Activated naive CD4-positive, alpha-beta T cell treated with anti-CD3 and anti-CD28 coated beads, Interleukin-2, amount 10 ng/mL, durations not matched to agents 5 hours and 36 hours (primary cell): ENCODE measurements at places on chromosomes 3 and 15. TPM values are rescaled to one million over a fixed set of nuclear protein-coding genes. Genes with fewer than 3 reads are reported as not detected.

Gene NPAP1
- total RNA-seq = not detected

Gene IGSF11
- 0.99 TPM for total RNA-seq

Gene ZNF860
- not detected for total RNA-seq

Gene BUB1B
- 70.0 TPM for total RNA-seq

Gene GOLGA8N
- 5.3 TPM for total RNA-seq

Gene ISLR2
- total RNA-seq = not detected

Gene FBXW12
- not detected for total RNA-seq

Gene CFAP92
- total RNA-seq = not detected

Gene CTXND1
- total RNA-seq = not detected

Gene ZNF774
- 1.1 TPM for total RNA-seq

Gene CCR2
- 57.8 TPM for total RNA-seq

Gene RPS17
- 1,872 TPM for total RNA-seq

Gene TRIM69
- total RNA-seq = 42.2 TPM

Gene ACAD11
- total RNA-seq = 12.0 TPM

Gene EPHA3
- 0.12 TPM for total RNA-seq

Gene SLC12A6
- 51.2 TPM for total RNA-seq
